ENCODE measurements at places on chromosomes 3 and 15.

DNA sequence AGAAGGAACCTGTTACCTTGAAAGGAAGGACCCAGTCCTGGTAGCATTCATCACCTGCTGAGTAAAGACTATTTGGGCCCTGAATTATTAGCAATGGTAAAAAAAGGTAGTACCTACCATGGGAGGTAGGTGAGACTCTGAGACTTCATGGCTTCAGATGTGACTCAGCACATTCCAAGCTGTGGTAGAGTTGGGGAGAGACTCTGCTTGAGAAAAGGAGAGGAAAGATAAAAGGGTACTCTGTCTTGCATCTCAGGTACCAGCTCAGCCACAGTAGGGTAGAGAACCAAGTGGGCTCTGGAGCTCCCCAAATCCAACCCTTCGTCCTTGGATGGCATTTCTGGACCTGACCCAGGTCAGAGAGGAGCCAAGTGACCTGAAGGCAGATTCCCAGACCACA lies 430.4 kb downstream of the TBL1XR1 start:
- DNase-seq = no peak

- no peak for DNase-seq
Measured at GRCh38 chr3:27800261-27800660, 78.1 kb upstream of the EOMES start.

DNA sequence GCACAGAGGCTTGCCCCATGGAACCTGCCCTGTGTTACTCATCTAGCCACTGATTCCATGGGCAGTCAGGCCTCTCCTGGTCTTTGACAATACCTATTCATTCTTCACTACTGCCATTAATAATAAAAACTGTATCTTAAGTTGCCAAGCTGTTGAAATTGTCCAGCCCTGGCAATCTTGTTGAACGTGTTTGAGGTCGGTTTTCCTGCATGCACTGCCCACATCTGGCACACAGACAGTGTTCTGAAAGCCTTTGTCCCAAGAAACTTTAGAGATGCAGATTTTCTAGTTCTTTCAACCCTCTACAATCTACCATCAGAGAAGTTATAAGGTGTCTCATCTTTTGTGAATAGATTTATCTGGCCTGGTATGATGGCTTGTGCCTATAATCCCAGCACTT lies 567.2 kb upstream of the NECTIN3 start:
- DNase-seq = no peak

GRCh38 chr3:72142028-72142427 lies 357.1 kb upstream of the PROK2 start:
- no peak for DNase-seq

- no peak for DNase-seq
Measured at GRCh38 chr3:186959029-186959624, 28.8 kb downstream of the ST6GAL1 start.

GRCh38 chr15:101156509-101157159 lies 95.2 kb downstream of the CHSY1 start:
- DNase-seq = no peak

- no peak for DNase-seq
Measured at GRCh38 chr15:68589053-68589452, 10.3 kb downstream of the CORO2B start.

- DNase-seq = no peak
Measured at GRCh38 chr3:79597709-79598108, 170.1 kb downstream of the ROBO1 start.

- DNase-seq = no peak
Measured at GRCh38 chr3:194422188-194422587, 23.1 kb upstream of the GP5 start.

- DNase-seq = no peak
Measured at GRCh38 chr15:43483297-43484128, 9.4 kb downstream of the TP53BP1 start.

DNA sequence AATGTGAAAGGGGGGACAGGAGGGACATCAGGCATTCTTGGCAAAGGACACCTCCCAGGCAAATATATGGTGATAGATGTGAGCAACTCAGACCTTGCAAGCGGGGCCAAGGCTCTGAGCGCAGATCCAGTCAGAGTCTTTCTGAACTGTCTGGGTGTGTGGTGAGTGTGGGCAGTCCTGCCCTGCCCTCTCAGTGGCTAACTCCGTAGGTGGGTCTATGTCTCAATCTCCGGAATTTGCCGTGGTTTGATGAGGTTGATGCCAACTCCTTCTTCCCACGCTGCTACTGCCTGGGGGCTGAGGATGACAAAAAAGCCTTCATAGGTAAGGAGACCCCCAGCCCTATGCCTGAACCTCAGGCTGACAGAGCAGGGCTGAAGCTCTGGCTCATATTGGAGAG lies 7.4 kb downstream of the TTLL3 start:
- no peak for DNase-seq

DNA sequence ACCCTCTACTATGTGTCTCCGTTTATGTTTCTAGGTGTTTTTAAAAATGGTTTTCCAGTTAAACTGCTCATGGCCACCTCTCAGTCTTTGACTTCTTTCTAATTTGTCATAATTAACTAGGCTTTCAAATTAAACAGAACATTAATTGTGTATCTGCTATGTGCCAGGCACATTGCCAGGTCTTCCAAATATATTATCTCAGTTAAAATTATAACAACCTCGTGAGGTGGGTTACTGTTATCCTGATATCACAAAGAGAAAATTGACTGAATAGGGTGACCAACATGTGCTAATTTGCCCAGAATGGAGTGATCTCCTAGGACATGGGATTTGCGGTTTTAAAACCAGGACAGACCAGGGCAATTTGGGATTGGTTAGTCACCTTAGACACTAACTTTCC lies 222.4 kb upstream of the TLE3 start:
- DNase-seq = no peak

Data from activated T-cell treated with anti-CD3 and anti-CD28 coated beads, Interleukin-2, amount 50 U/mL, for 1 hour (primary cell).